NCI-H774 (cell line): ENCODE measurements at places on chromosomes 12 and 14.

GRCh38 chr12:32151552-32151951 lies 44.9 kb downstream of the BICD1 start:
- DNase-seq = no peak

DNA sequence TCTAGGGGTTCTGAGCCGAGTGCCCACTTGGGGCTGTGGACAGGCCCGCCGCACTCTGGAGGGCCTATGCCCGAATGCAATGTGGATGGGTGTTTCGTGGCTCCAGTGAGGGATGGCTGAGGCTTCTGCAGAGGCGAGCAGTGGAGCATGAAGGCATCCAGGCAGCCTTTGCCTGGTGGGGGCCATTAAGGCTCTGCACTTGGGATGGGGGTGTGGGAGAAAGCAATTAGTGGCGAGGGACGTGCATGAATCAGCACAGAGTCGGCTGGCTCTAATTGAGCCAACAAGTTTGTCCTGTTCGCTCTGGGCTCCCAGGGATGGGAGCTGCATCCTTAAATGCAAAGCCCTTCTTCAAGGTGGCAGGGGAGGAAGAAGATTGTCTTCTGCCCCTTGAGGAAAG lies 346.9 kb upstream of the FKBP4 start:
- no peak for DNase-seq

- DNase-seq = no peak
Measured at GRCh38 chr12:131908092-131909080, 14.0 kb downstream of the ULK1 start.

GRCh38 chr14:54724676-54725325 lies 157.9 kb downstream of the SAMD4A start:
- DNase-seq = no peak

DNA sequence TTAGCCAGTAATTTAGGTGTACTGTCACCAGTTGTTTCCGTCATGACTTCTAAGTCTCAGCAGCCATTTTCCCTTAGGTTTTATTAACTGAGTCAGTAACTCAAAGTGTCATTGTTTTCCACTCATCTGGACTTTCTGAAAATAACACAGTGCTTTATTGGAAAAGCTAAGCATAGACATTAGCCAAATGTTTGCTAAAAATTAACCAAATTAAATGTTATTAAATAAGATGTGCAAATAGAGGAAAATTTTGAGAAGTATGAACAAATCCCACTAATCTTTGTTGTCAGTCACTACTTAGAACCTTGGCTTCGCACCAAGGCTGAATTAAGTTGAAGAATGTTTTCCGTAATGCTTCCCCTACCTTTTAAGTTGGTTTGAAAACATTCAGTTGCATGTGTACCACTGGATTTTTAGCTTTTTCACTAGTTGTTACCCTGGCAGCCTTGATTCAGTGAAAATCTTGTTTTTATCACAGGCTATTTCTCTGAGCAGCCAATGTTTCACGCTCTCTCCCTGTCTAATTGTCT lies 43.0 kb downstream of the BORCS5 start:
- no peak for DNase-seq

GRCh38 chr12:111846016-111846415 lies 4.0 kb downstream of the MAPKAPK5 start:
- no peak for DNase-seq

DNA sequence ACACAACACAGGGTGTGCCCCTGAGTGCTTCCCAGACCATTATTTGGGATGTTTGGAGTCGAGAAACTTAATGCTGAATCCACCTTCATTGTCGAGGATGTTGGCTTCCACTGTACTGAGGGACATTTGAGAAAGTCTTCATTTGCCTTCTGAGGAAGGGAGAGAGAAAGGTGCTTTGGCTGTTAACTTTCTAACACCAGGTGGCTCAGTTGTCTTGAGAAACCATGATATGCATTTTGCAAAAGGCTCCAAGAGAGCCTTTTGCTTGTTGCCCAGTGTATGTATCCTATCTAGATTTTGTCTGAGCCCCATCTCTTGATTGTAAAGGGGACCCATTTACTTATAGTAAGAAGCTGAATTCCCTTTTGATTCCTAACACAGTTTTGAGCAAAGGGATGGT lies 28.6 kb upstream of the NRXN3 start:
- no peak for DNase-seq

- peak; percentile 13 for DNase-seq
Measured at GRCh38 chr12:68792952-68793351, 15.0 kb upstream of the MDM2 start.

DNA sequence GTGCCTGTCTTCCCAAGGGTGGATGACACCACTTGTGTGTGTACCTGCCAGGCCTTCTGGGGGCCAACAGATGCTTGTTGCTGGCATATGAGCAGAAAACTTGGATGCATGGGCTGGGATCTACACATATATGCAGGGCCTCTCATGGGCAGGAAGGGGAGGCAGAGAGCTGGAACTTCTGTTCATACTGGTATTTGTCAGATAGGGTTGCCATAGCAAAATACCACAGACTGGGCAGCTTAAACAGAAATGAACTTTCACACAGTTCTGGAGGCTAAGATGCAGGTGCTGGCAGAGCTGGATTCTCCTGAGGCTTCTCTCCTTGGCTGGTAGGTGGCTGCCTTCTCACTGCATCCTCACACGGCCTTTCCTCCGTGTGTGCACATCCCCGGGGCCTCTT lies 121.8 kb downstream of the SUDS3 start:
- no peak for DNase-seq

DNA sequence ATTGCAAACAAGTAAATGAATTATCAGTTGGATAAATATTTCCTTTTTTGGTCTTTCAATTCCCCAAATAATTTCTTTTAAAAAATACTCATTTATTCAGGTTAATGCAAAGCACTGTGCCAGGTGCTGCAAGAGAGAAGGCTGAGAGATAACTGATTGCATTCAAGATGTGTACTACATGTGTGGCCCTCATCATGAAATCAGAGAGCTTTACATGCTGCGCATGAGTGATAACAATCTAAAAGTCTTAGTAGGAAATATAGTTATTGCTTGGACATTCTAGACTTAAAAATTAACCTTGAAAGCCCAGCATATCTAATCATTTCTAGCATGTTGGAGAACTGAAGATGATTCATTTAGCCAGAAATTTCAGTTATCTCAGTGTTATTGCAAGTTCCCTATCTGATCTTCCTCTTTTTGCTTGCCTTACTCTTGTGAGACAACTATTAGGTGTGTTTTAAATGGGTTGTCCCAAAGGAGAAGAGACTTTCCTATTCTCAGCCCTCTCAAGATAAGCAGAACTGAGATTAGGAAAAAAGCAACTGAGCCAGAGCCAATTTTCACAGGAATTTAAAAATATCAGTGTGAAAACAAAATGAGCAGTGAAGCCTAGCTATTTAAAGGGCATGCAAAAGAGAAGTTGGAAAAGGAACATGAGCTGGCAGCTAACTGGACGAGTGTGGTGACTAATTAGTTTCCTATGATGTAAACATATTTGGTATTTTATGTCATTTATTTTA lies 60.9 kb downstream of the PLEKHA5 start:
- no peak for DNase-seq

DNA sequence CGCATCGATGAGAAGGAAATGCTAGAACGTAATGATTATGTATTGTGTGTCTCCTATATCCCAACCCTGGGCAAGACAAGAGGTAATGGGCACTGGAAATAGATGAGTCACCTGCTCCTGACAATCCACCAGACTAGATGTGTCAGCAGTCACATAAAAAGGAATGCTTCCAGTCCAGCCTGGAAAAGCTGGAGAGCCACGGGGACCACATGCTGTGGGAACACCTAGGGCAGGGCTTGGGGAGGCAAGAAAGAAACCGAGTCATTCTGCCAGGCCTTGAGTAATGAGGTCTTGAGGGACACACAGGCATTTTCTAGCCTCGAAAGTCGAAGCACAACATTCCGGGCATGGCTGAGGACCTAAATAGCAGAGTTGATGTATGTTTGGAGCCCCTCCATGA lies 716.7 kb upstream of the TMEM132C start:
- no peak for DNase-seq

- peak; percentile 74 for DNase-seq
Measured at GRCh38 chr14:41606532-41607303, at the start of gene LRFN5. Gene LRFN5, plus strand, starts transcription at chr14:41606876.

- peak; percentile 0 for DNase-seq
Measured at GRCh38 chr12:121860257-121860656, 1.6 kb upstream of the HPD start.

- no peak for DNase-seq
Measured at GRCh38 chr14:28776482-28777266, 10.1 kb downstream of the FOXG1 start.

- DNase-seq = peak; percentile 21
Measured at GRCh38 chr12:102479099-102479885, 1.1 kb downstream of the IGF1 start.

DNA sequence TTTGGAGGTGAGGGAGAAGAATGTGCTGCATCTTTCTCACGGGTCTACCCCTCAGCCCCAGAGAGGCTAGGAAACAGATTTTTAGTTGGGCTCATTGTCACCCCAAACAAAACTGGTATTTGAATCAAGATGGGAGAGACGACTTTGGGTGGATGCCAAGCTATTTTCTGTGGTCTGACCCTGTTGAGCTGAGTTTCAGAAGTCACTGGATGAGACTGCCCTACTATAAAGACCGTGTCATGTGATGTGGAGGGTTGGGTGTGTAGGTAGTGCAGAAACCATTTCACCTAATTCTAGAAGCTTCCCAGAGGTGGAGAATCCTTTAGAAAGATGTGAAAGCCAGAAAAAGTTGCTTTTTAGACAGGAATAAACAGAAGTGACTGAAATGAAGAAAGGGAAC lies 60.2 kb downstream of the IFT43 start:
- DNase-seq = no peak

GRCh38 chr14:55884819-55885218 lies 233.4 kb upstream of the PELI2 start:
- DNase-seq = no peak

- DNase-seq = no peak
Measured at GRCh38 chr12:38516418-38516817, 199.8 kb downstream of the ALG10B start.

GRCh38 chr12:87201598-87201997 lies 827.6 kb downstream of the C12orf50 start:
- DNase-seq = no peak

- DNase-seq = no peak
Measured at GRCh38 chr12:127078577-127079350, 1188.2 kb upstream of the TMEM132C start.
